ENCODE measurements at places on chromosomes 2 and 18. TPM values are rescaled to one million over a fixed set of nuclear protein-coding genes. Genes with fewer than 3 reads are reported as not detected.
A peak's percentile ranks its signal among the peaks of the same experiment; 100 is the strongest.

The CHAC2 gene
- total RNA-seq = 4.8 TPM

The PLEK gene
- 11.2 TPM for total RNA-seq

The TUBA4B gene
- not detected for total RNA-seq

The ZAP70 gene
- total RNA-seq = 8.1 TPM

The POTEI gene
- 0.17 TPM for total RNA-seq

The LOXHD1 gene
- total RNA-seq = 0.30 TPM

DNA sequence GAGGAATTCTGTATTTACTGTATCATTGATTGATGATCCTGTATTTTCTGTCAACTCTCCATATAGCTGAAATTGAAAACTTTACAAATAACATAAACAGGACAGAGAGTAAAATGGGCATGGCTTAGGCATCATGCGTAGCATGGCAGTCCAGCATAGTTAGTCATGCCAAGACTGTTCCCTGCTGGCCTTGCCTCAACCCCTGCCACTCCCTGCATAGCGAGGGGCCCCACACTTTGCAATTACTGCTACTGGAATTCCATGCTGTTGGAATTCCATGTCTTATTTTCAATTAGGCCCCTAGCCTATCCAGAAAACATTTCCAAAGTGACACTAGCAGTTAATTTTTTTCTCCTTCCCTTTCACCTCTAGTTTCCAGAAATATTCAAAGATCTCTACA, 15.1 kb upstream of the SOX11 start:
- no peaks in the 10 kb centered on the region for H3K4me1 ChIP-seq
- H3K4me3 ChIP-seq = no peak overlapping the region
- peaks cover 18% of the 10 kb centered on the region for H3K27me3 ChIP-seq
- H3K27ac ChIP-seq = no peak overlapping the region

DNA sequence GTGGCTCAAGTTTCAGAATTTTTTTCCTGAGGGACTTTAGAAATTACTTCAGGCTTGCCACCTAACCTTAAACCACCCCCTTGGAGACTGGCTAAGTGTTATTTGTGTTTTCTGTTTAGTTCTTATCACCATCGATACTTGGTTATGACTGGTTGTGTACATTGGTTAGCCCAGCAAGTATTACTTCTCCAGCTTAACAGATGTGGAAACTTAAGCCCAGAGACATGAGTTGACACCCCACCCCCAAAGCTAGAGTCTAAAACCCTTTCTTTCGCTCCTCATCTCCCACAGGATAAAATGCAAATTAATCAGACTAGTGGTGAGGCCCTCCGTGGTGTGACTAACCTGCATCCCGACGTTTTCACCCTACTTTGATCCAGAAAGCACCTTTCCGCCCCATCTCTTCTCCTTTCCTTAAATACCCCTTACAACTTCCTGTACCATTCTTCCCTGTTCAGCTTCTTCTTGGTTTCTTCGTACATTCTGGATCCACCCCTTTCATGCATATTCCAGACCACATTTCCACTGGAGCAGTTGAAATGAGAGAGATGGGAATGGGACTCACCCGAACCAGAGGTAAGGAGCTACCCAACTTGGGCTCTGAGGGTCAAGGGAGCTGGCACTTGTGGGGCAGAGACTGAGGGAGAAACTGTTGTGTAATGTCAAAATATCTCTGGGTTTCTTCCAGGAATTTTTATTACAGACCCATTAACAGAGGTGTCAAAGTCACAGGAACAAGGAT, 819 bp upstream of the MAP3K2 start:
- H3K27me3 ChIP-seq = no peaks in the 10 kb centered on the region
- no peak for DNase-seq
- H3K4me3 ChIP-seq = peak overlapping the region; percentile 23
- no peaks in the 10 kb centered on the region for H3K36me3 ChIP-seq

DNA sequence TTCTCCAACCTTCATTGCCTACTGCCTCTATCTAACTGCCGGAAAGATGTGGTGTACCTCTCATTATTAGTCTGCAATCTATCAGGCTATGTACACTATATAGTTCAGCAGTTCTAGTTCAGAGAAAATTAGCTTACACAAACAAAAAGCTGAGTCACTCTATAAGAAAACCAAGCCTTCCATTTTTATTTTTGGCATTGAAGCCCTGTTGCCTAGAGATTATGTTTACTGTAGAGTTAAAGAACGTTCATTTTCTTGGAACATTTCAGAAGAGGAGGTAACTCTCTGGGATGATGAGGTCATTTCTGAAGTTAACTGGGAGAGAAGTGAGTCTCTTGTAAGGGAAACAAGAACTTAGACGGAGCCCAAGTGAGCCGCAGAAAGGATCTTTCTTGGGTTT, 133.5 kb downstream of the FAM124B start:
- no peaks in the 10 kb centered on the region for H3K4me1 ChIP-seq
- no peaks in the 10 kb centered on the region for H3K27me3 ChIP-seq
- DNase-seq = no peak
- no peak overlapping the region for H3K4me3 ChIP-seq
- no peaks in the 10 kb centered on the region for H3K36me3 ChIP-seq

- H3K4me1 ChIP-seq = peaks cover 11% of the 10 kb centered on the region
- peaks cover 11% of the 10 kb centered on the region for H3K27me3 ChIP-seq
- no peaks in the 10 kb centered on the region for H3K36me3 ChIP-seq
- no peak for DNase-seq
- H3K4me3 ChIP-seq = no peak overlapping the region
- H3K27ac ChIP-seq = peak overlapping the region; percentile 8
Observed at GRCh38 chr2:172230889-172231401, 128.2 kb upstream of the DLX2 start.

GRCh38 chr2:7601990-7602389, 684.8 kb downstream of the RNF144A start:
- no peak for DNase-seq
- no peaks in the 10 kb centered on the region for H3K27me3 ChIP-seq
- H3K27ac ChIP-seq = no peak overlapping the region
- H3K4me1 ChIP-seq = no peaks in the 10 kb centered on the region

GRCh38 chr2:65366595-65367125, 65.7 kb downstream of the SPRED2 start:
- H3K36me3 ChIP-seq = no peaks in the 10 kb centered on the region
- H3K27ac ChIP-seq = peak overlapping the region; percentile 47
- no peak for DNase-seq
- peaks cover 35% of the 10 kb centered on the region for H3K4me1 ChIP-seq
- H3K4me3 ChIP-seq = no peak overlapping the region

DNA sequence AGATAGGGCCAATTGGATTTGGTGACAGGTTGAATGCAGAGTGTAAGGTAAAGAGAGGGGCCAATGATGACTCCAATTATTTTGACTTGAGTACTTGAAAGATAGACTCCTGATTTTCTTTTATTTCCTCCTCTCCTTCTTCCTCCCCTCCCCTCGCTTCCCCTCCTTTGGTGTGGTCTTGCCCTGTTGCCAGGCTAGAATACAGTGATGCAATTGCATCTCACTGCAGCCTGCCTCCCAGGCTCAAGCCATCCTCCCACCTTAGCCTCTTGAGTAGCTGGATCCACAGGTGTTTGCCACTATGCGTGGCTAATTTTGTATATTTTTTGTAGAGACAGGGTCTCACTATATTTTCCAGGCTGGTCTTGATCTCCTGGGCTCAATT, 2.3 kb downstream of the DGUOK start:
- no peaks in the 10 kb centered on the region for H3K36me3 ChIP-seq
- peaks cover 52% of the 10 kb centered on the region for H3K4me1 ChIP-seq
- no peak overlapping the region for H3K4me3 ChIP-seq
- no peaks in the 10 kb centered on the region for H3K27me3 ChIP-seq
- DNase-seq = no peak

DNA sequence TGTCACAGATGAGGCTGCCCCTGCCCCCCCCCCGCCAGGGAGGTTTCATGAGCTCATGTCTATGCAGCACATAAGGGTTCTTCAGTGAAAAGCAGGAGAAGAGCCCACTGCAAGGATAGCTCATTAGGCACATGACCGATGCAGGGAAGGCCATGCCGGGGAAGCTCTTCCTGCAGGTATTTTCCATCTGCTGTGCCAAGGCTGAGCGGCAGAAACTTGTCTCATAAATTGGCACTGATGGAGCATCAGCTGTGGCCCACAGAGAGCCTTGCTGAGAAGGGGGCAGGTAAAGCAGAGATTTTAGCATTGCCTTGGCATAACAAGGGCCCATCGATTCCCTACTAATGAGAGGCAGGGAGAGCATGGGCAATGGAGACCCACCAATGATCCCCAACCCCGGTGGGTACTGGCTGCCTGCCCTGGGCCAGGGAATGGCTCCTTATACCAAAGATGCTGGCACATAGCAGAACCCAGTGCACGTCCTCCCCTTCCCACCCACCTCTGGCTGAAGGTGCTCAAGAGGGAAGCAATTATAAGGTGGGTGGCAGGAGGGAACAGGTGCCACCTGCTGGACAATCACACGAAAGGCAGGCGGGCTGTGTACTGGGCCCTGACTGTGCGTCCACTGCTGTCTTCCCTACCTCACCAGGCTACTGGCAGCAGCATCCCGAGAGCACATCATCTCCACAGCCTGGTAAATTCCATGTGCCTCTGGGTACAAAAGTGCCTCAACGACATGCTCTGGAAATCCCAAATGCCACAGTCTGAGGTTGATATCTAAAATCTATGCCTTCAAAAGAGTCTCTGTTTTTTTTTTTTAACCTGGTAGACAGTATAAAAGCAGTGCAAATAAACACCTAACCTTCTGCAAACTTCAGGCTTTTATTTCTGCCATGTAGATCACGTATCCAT, 41.4 kb downstream of the STEAP3 start:
- DNase-seq = peak; percentile 60
- no peaks in the 10 kb centered on the region for H3K4me1 ChIP-seq
- H3K27ac ChIP-seq = no peak overlapping the region
- no peaks in the 10 kb centered on the region for H3K36me3 ChIP-seq
- H3K27me3 ChIP-seq = no peaks in the 10 kb centered on the region

DNA sequence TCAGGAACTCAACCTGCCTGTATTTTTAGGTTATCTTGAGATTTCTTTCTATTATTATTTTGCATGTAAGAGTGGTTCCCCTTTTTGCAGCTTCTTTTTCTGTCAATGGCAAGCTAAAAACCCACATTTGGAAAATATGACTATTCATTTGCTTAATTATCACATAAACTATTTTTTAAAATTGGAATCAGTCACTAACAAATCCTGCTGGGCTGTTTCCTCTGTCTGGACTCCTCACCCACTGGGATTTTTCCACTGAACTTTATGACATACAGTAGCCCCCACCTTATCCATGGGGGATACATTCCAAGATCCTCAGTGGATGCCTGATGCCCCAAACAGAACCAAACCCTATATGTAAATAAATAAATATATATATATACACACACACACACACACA, 447.3 kb downstream of the DLGAP1 start:
- no peak overlapping the region for H3K4me3 ChIP-seq
- peaks cover 6% of the 10 kb centered on the region for H3K4me1 ChIP-seq
- H3K27me3 ChIP-seq = no peaks in the 10 kb centered on the region
- H3K36me3 ChIP-seq = no peaks in the 10 kb centered on the region
- DNase-seq = no peak
- H3K27ac ChIP-seq = no peak overlapping the region

DNA sequence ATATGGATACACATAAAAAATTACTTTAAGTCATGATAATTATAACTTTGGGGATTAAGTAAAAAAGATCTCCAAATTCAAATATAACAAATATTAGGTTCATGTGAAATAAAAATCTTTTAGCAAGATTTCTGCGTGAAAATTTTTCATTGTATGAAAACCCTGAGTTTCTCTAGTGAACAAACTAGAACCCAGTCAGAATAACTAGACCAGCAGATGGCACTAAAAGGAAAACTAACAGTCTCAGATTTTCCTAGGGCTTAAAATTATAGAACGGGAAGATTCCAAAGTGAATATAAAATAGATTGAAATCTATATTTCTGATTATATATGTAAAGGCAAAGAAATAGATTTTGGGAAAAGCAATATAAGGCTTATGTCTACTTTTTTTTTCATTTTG, 43.3 kb downstream of the TMEM200C start:
- no peak overlapping the region for H3K27ac ChIP-seq
- no peak overlapping the region for H3K4me3 ChIP-seq
- no peak for DNase-seq
- no peaks in the 10 kb centered on the region for H3K4me1 ChIP-seq

DNA sequence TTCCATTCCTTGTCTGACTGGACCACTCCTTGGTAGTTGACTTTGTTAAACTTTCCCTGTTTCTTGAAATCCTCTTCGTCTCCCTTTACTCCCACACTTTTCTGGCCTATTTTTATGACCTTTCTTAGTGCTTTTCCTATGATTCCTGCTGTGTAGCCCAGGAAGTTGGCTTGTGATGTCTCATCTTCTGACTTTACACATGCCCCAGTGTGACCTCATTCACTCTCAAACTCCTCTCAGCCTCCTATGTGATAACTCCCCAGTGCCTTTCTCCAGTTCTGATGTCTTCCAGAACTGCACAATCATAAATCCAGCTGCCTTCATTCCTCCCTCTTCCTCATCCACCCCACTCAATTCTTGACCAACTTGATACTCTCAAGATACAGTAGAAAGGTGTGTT, 407.6 kb downstream of the TGIF1 start:
- no peaks in the 10 kb centered on the region for H3K27me3 ChIP-seq
- H3K4me3 ChIP-seq = no peak overlapping the region
- no peaks in the 10 kb centered on the region for H3K36me3 ChIP-seq
- no peak for DNase-seq
- no peaks in the 10 kb centered on the region for H3K4me1 ChIP-seq
- H3K27ac ChIP-seq = no peak overlapping the region

DNA sequence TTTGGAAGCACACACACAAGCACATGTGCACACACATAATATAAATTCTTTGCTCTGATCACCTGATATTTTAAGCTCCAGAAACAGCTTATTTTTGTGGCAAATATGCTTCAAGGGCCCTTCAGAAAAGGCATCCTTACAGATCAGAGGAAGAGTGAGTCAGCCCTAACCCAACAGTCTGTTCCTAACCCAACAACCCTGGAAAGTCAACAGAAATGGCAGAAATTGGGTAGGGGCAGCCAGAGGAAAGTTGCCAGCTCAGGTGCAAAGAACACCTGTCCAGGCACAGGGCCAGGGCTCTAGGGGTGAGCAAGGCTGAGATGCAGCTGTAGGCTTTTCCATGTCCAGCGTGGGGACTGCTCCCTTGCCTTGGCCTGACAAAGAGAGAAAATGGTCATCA, 6.4 kb upstream of the NCKAP5 start:
- no peaks in the 10 kb centered on the region for H3K36me3 ChIP-seq
- no peak for DNase-seq
- H3K27ac ChIP-seq = no peak overlapping the region
- H3K27me3 ChIP-seq = no peaks in the 10 kb centered on the region
- H3K4me1 ChIP-seq = no peaks in the 10 kb centered on the region

- H3K4me3 ChIP-seq = no peak overlapping the region
- DNase-seq = no peak
- H3K36me3 ChIP-seq = no peaks in the 10 kb centered on the region
- H3K27me3 ChIP-seq = no peaks in the 10 kb centered on the region
- no peaks in the 10 kb centered on the region for H3K4me1 ChIP-seq
Observed at GRCh38 chr2:165009466-165009865, 54.1 kb upstream of the SLC38A11 start.

- no peaks in the 10 kb centered on the region for H3K36me3 ChIP-seq
- H3K27ac ChIP-seq = no peak overlapping the region
- H3K4me3 ChIP-seq = no peak overlapping the region
- no peaks in the 10 kb centered on the region for H3K4me1 ChIP-seq
- H3K27me3 ChIP-seq = no peaks in the 10 kb centered on the region
Observed at GRCh38 chr18:54392543-54393023, 34.9 kb downstream of the C18orf54 start.

- H3K27me3 ChIP-seq = no peaks in the 10 kb centered on the region
- no peak for DNase-seq
- H3K36me3 ChIP-seq = no peaks in the 10 kb centered on the region
- H3K27ac ChIP-seq = no peak overlapping the region
Observed at GRCh38 chr2:182816866-182817265, 49.6 kb downstream of the FRZB start.
